Lung (tissue), 17 donors: ENCODE measurements at places on chromosomes 6 and 20. TPM values are rescaled to one million over a fixed set of nuclear protein-coding genes. Genes with fewer than 3 reads are reported as not detected.

Gene PTCRA
- polyA plus RNA-seq = 5.5 TPM

Gene RHAG
- polyA plus RNA-seq = not detected

Gene TAAR5
- not detected for polyA plus RNA-seq

Gene GCNT2
- polyA plus RNA-seq = 7.8 TPM

Gene GJA10
- not detected for polyA plus RNA-seq

DNA sequence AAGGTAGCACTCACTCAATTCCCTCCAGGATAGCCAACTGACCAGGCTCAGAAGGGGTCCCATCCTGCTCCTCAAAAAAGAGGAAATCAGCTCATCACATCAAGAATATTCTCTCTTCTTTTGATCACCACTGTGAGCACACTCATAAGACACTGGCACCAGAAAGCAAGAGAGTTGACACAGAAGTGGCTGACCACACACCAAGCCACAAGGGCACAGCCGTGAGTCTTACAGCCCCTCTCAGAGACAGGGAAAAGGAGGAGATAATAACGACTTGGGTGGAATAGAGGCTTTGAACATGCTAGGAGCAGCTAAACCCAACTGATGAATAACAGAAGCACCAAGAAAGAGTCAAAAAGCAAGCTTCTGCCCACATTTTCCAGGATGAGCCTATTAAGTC, 249.1 kb upstream of the PREP start:
- H3K4me1 ChIP-seq = no peaks in the 10 kb centered on the region
- no peak overlapping the region for H3K27ac ChIP-seq
- DNase-seq = no peak
- H3K27me3 ChIP-seq = no peaks in the 10 kb centered on the region

GRCh38 chr20:20076297-20077065, 24.1 kb downstream of the CFAP61 start:
- H3K27ac ChIP-seq = no peak overlapping the region
- no peak overlapping the region for H3K4me3 ChIP-seq
- H3K4me1 ChIP-seq = no peaks in the 10 kb centered on the region
- H3K36me3 ChIP-seq = no peaks in the 10 kb centered on the region
- H3K27me3 ChIP-seq = peaks cover 10% of the 10 kb centered on the region

DNA sequence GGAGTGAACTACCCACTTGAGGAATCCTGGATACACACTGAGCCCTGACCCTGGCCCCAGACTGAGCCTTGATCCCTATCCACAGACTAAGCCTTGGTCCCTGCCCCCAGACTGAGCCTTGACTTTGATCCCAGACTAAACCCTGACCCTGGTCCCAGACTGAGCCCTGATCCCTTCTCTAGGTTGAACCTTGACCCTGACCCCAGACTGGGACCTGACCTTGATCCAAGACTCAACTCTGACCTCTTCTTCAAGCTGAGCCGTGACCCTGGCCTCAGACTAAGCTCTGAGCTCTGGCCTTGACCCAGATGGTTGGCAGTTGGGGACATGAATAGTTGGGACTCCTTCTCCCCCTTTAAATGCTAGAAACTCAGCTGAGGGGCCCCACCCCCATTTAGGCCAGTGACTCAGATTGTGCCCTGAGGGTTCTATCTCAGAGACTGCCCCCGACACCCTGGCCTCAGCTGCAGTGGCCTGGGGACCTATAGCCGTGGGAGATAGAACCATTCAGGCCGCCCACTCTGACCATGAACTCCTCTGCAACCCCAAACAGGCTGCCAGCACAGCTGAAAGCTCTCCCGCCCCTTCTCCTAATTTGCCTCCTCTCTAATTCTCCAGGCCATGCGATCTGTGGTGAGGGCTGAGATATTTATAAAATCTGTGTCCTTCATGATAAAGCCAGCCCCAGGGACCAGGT, 84.7 kb downstream of the DLGAP4 start:
- H3K4me3 ChIP-seq = no peak overlapping the region
- H3K27ac ChIP-seq = no peak overlapping the region
- no peaks in the 10 kb centered on the region for H3K4me1 ChIP-seq
- H3K36me3 ChIP-seq = no peaks in the 10 kb centered on the region
- H3K27me3 ChIP-seq = no peaks in the 10 kb centered on the region

DNA sequence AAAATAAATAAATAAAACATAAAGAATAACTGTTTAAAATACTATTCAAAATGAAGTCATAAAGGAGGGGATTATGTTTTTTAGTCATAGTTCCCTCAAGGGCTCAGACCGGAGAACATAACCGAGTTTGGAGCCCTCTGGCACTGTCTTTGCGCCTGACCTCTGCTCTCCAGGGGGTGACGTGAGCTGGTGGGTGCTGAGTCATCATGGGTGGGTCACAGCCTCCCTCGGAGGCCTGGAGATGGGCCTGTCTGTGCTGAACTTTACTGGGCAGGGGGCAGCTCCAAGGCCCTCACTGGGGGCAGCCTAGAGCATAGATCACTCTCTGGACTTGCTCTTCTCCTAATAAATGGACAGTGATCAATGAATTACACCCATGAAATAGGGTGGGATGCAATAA, 3.1 kb upstream of the MAVS start:
- no peaks in the 10 kb centered on the region for H3K27me3 ChIP-seq
- no peak overlapping the region for H3K27ac ChIP-seq
- no peak overlapping the region for H3K4me3 ChIP-seq
- no peak for DNase-seq
